NCI-H2081 treated with DMSO at 0.1 percent for 48 hours (cell line): ENCODE measurements at places on chromosomes 4 and X.
A peak's percentile ranks its signal among the peaks of the same experiment; 100 is the strongest.

GRCh38 chr4:155712846-155713245 is 46.0 kb upstream of the GUCY1B1 start:
- DNase-seq, result no peak

DNA sequence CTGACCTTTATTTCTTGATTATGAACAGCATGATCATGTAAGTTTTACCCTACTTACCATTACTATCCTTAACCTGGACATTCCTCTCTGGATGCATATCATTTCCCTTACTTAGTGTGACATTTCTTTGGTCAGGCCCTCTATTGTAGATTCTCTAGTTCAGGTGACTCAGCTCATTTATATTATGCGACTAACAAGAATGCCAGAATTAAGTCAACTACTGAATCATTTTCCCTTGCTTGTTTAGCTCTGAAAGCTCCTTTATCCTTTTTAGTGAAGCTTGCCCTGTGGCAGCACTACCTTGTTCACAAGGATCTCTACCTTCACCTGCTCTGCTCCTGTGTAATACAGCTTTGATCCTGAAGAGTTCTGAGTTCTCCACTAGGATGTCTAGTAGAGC is 15.1 kb upstream of the UGT2B17 start:
- DNase-seq, result no peak

DNA sequence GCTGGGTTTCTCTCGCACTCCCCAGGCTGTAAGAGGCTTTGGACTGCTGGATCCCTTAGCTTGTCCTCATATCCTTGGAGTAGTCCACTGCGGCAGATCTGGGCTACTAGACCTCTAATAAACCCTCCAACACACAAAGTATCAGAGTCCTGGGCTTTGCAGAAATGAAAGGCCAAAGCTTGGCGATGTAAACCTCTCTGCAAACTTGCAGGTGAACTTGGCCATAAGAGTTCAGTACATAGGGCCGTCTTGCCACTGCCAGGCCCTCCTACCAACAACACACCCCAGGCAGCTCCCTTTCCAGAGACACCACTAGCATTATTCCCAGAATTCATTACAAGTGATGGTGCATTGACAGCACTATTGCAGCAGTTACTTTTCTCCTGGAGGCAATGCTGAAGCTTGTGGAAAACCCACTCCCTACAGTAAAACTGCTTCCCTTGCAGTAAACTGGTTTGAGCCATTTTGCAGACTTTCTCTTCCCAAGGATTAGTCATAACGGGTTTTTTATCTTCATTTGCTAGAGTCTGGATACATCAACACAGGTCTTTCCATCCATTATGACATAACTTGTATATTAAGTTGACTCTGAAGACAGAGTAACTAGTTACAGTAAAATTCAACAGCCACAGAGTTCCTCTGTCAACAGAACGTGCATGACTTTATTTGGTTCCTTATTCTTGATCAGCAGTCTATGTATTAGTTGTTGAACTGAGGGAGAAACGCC is 2.4 kb downstream of the ANKRD50 start:
- DNase-seq, result no peak

DNA sequence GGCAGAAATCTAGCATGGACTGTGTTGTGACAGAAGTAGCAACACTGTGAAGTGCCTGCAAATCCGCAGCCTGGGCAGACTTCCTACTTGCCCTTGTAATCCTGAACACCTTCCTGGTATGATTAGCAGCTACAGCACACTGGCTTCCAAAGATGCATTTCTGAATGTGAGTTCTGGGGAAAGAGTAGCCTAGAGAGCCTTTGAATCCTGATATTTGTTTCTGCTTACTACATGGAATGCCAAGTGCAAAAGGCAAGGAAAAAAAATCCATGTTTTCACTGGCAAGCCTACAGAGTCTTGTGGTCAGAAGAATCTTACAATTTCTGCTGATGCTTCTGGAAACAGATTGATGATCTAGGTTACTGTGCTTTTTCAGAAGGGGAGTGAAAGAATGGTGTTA is 223.7 kb downstream of the COL25A1 start:
- no peak for DNase-seq

GRCh38 chr4:123485601-123486000 is 89.0 kb downstream of the SPRY1 start:
- no peak for DNase-seq

DNA sequence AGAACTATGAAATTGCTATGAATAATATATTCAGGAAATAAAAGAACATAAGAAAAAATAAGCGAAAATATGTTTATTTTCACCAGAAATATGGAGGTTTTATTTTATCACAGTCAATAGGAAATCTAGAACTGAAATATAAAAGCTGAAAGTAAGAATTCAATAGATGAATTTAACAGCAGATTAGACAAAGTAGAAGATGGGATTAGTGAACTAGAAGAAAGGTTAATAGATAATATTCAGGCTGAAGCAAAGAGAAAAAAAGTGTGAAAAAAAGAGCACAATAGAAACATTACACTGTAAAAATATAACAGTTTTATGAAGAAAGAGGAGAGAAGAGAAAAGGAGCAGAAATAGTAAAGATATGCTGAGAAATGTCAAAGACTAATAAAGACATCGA is 1152.1 kb downstream of the FAT4 start:
- DNase-seq, result no peak

- DNase-seq, result no peak
Observed at GRCh38 chr4:21203416-21203815, 503.2 kb downstream of the PACRGL start.

DNA sequence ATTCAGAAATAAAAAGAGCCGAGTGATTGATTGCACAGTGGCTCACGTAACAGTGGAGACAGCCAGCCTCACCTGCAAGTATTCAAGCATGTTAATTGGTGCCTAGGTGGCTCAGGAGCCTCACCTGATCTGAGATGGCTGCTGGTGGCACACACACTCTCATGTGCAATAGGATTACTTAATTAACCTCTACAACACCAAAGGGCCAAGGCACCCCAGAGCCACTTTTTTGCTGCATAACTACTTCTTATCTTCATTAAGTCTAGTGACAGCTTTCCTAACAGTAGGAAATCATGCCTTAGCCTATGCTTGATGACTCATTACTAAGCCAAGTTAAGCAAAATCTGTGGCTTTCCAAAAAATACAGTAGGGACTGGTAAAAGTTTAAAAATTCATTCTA is 117.3 kb upstream of the NOCT start:
- DNase-seq, result peak; percentile 65

DNA sequence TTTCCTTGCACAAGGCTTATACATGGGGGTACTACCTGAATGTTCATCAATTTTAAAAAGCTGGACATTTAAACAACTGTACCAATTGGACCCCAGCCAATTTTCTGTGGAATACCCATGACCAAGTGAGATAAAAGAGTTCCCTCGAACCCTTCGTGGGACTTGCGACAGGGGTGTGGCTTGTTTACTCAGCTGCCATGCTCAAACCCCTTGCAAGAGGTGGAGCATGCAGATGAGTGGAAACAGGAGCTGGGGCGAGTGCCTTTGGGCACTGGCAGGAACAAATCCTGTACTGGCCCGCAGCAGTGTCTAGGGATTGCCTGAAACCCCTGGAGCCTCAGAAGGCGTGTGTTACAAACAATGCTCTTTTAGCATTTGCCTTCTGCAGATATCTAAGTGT is 144.2 kb downstream of the PDHA2 start:
- DNase-seq, result no peak

- DNase-seq, result no peak
Observed at GRCh38 chrX:39777623-39778025, 320.1 kb downstream of the BCOR start.

- DNase-seq, result no peak
Observed at GRCh38 chr4:134812611-134813010, 611.0 kb upstream of the PABPC4L start.

DNA sequence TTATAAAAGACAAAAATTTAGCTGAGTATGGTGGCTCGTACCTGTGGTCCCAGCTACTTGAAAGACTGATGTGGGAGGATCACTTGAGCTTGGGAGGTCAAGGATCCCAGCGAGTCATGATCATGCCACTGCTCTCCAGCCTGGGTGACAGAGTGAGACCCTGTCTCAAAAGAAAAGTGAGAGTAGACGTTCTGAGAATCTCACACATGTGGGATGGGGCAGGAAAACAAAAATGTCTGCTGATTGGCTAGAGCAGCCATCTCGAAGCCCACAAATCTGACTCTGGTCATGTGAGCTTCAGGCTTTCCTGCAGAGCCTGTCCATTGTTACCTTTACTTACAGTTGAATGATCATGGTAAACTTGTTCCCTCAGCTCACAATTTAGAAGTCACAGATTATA is 23.1 kb upstream of the SLC9A7 start:
- no peak for DNase-seq

DNA sequence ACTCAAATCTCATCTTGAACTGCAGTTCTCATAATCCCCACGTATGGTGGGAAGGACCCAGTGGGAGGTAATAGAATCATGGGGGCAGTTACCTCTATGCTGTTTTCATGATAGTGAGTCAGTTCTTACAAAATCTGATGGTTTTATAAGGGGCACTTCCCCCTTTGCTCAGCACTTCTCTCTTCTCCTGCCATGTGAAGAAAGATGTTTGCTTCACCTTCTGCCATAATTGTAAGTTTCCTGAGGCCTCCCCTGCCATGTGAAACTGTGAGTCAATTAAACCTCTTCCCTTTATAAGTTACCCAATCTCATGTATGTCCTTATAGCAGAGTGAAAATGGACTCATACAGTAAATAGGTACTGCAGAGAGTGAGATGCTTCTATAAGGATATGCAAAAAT is 1050.6 kb upstream of the GRIA3 start:
- no peak for DNase-seq

DNA sequence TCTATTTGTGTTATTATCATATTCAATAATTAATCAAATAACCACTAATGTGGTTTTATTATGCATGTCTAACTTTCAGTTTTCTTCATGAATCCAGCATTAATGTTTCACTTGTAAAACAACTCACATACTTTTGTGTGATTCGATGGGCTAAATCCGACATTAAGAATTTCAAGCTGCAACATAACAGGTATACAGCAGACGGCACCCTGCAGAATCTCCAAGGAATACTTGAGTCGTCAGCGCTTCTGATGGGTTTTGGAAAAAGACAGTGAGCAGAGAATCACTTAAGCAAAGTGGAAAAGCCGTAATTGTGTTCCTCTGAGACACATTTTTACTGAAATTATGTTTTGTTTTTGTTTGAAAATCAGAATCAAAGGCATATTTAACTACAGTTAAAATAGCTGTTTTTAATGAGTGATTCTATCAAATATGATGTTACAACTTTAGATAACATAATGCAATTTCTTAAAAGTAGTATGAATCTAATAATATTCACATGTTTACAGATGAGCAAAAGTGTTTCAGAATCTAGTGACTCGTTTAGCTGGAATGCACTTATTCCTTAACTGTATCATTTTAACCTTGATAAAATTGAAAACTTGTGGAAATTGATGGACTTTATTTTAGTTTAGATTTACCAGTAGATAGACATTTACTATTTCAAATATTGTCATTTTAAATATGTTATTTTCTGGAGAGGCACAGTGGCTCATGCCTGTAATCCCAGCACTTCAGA is 514.8 kb downstream of the CCSER1 start:
- no peak for DNase-seq

- no peak for DNase-seq
Observed at GRCh38 chrX:47846040-47846439, 9.3 kb downstream of the ZNF81 start.

GRCh38 chrX:24415921-24416320 is 49.2 kb upstream of the PDK3 start:
- DNase-seq, result no peak

DNA sequence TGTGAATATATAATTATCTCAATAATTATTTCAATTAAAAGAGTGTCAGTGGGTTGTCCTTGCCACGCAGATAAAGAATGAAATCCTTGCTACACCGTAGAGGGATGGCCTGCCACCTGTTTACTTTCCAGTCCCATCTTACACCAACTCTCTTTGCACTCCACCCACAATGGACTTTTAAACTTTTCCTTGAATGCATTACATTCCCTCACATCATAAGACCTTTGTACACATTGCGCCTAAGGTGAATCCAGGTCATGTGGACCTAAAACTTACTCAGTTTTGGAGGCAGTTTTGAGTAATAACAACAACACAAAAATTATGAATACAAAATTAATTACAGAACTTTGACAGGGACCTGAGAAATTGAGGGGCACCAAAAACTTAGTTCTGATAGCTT is 78.7 kb upstream of the PDE5A start:
- DNase-seq, result no peak

GRCh38 chrX:76248901-76249300 is 76.0 kb downstream of the PBDC1 start:
- no peak for DNase-seq

- no peak for DNase-seq
Observed at GRCh38 chr4:85773372-85773771, 298.4 kb downstream of the ARHGAP24 start.
